Renal pelvis (tissue), 12 donors: ENCODE measurements at places on chromosomes 11 and 22. TPM values are rescaled to one million over a fixed set of nuclear protein-coding genes. Genes with fewer than 3 reads are reported as not detected.

DNA sequence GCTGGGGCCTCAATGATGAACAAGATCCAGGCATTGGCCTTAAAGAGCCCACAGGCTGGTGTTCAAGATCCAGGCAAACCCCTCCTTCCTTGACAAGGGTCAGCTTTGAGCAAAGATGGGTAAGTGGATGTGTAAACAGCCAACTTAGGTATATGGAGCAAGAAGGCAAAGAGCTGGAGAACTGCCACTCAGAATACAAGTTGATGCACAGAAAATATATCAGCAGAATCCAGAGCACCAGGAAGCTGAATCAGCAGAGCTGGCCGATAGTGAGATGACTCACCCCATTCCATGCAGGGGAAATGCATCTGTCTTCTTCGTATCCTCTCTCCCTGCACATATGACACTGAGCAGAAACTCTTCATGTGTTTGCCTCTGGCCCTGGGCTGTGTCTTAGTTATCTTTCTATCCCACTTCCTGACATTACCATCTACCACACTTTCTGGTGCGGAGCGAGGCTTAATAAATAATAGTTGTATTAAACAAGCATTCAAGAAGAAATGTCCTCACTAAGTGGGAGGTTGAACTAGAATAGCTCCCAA is 57.8 kb downstream of the ENDOD1 start:
- DNase-seq = no peak

- DNase-seq = no peak
Observed at GRCh38 chr22:18031695-18032454, 7.5 kb upstream of the MICAL3 start.

DNA sequence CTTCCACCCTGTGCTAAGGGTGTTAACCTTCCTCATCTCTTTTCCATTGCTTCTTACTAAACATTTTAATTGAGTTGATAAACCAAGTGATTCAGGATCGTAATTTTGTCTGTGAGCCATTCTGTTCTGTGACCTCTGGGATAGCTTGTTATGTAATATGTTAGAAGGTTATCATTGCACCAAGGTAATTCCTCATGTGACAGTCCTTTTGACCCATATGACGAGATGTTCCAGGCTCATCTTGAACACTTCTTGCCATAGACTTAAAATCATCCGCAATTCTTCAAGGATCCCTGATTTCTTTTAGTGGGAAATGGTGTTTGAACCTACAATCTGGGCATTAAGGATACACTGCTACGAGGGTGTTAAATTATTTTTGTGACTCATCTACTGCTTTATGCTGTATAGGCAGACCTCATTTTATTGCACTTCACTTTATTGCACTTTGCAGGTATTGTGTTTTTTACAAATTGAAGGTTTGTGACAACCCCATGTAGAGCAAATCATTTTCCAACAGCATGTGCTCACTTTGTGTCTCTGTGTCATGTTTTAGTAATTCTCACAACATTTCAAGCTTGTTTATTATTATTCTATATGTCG is 19.0 kb upstream of the MPZL2 start:
- no peak for DNase-seq

DNA sequence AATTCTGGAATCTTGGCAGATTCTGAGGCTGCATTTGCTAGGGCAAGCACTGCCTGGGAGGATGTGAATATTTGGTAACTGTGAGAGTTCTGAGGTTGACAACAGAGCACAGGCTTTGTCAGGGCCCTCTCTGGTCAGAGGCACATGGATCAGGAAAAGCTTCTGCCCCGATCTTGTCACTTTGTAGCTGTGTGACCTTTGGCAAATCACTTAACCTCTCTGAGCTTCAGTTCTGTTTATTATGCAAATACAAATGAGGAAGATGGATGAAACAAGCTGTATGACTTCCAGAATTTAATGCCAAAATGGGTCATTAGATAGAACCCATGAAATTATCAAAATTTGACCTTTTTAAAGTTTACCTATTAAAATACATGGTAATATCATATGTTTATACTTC is 94.9 kb downstream of the SEZ6L start:
- no peak for DNase-seq

DNA sequence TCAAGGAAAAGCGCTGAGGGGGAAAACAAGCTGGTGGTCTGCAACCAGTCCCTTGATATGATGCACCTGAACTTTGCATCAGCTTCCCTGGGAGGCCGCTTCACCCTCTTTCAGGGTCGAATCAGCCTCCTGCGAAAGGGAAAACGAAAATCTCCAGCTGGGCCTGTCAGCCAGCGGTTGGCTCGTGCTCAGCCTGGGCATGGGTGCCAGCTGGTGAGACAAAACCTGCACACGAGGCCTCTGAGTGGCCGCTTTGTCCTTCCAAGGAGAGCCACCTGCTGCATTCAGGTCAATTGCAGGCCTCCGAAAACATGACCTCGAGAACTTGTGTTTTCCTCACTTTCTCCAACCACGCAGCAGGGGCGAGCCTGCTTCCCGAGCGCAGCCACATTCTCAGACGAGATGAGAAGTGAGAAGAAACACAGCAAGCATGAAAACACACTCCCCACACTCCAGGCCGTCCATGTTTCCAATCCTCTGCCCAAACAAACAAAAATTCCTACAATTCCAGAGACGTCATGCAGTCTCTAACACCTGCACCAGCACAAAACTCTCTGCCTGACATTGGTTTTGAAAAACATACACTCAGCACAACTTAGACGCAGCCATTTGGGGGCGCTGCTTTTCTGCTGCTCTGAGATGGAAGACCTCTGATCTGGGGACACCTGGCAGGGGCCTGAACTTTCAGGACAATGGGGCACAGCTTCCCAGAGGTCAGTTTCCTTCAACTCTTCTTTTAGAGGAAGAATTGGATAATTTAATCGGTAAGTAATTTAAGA is 77.1 kb downstream of the DHCR7 start:
- DNase-seq = no peak

- DNase-seq = no peak
Observed at GRCh38 chr11:15929371-15929901, 426.9 kb downstream of the SOX6 start.

DNA sequence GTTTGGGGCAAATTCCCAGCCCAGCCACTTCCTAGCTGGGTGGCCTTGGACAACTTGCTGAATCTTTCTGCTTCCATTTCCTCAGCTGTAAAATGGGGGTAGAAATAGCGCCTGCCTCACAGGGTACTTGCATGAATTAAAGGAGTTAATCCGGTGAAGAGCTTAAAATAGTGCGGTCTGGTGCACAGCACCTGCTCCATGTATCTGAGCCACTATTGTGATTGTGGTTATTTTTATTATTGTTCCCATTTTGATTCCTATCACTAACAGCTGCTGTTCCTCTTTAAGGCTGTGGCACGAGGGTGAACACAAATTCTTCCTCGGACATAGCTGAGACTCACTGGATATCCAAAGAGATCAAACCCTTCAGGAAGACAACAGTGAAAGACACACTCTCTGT is 46.9 kb upstream of the TP53I11 start:
- no peak for DNase-seq

DNA sequence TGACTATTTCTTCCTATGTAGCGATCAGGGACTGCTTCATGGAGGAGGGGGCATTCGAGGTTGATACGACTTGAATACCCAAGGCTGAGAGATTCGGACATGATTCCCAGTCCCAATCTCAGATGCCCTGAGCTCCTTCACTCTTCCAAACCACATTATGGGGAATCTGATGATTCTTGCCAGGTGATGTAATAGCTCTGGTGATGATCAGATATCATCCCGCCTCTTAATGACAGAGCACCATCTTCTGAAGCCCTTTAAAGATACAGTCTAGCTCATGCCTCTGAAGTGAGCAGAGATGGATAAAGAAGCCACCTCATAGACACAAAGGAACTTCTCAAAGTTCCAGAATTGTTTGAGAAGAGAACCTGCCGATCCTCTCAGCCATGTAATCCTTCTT is 8.9 kb upstream of the CLMP start:
- DNase-seq = no peak

The SF3A1 gene
- polyA plus RNA-seq = 162 TPM

The ANO3 gene
- 3.6 TPM for polyA plus RNA-seq

The ROM1 gene
- polyA plus RNA-seq = 3.1 TPM

The TKFC gene
- polyA plus RNA-seq = 65.2 TPM
